Activated T-cell treated with anti-CD3 and anti-CD28 coated beads for 4 hours (primary cell): ENCODE measurements at places on chromosomes 4 and X.

- DNase-seq, result no peak
These were observed 526.3 kb upstream of the FAM241A start for GRCh38 chr4:111618908-111619307.

DNA sequence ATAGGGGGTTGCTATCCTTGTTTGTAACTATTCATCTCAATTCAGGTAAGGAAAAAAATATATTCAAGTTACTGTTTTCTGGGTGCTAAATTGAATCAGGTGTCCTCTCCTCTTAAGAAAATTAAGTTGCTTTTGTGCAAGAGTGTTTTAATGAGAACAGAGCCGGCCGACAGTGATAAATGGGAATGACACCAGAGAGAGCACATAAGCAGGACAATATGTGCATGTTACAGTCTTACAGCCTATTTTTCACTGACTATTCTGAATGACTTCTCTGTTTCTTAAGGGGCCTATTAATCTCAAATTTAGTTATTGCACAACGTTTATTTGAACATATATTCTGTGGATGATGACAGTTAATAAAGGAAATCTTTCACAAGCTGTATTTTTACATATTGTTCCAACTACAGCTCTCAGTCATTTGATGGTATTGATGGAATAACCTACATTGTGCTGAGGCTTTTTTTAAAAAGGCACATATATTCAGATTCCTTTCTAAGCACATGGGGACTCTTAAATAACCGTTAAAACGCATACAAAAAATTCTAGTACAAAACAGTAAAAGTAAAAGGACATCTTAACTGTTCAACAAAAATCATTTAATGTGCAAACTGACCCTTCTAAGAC is 68.4 kb downstream of the SLC10A7 start:
- DNase-seq, result no peak

DNA sequence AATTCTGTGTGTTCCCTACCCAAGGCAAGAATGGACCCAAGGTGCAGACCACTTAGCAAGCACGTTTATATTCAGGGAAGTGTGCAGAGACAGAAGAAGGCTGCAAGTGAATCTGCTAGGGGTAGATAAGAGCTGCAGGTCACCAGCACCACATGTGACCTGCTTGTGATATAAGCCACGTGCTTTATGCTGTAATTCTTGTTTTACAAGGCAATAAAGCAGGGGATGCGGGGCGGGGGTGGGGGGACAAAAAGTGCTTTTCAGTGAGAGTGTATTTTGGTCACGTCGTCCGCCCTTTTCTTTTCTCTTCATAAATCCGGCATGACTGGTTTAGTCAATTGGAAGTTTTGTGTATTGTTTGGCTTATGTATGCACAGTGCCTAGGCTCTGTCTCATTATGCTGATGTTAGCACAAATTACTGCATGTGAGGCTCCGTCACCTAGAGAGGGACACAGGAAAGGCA is 192.7 kb downstream of the RBMX2 start:
- no peak for DNase-seq

DNA sequence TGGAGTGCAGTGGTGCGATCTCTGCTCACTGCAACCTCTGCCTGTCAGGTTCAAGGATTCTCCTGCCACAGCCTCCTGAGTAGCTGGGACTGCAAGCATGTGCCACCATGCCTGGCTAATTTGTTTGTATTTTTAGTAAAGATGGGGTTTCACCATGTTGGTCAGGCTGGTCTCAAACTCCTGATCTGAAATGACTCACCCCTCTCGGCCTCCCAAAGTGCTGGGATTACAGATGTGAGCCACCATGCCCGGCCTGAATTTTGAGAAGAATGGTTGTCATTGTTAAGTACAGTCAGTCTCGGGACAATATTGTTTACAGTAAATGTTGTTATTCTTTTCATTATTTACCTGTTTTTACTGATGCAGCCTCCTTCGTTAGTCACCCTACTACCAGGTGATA is 1226.2 kb upstream of the TENM3 start:
- DNase-seq, result no peak

- DNase-seq, result no peak
These were observed 31.5 kb downstream of the SHOX start for GRCh38 chrX:662126-662525.

- no peak for DNase-seq
These were observed 355.2 kb upstream of the CXorf51B start for GRCh38 chrX:146454363-146454762.

- no peak for DNase-seq
These were observed 1.8 kb downstream of the CAMK2D start for GRCh38 chr4:113759696-113760093.
